ENCODE measurements at places on chromosomes 12 and 14.

DNA sequence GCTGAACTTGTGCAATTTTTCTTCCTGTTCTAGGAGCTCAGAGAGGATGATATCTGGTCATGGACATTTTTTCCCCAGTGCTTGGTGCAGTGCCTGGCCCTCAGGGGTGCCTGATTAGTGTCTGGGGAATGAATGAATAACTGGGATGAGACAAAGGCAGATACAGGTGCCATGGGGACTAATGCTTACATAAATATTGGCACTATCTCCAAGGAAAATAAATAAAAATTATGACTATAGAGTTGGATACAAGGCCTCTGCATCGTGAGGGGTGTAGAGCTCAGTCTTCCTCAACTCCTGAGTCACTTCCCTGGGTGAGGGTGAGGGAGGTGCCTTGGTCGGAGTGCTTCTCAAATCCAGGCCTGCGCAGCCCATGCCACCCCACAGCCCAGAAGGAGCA, 188.6 kb downstream of the KCNA5 start:
- DNase-seq, result no peak

- no peak for DNase-seq
These were observed 107.1 kb downstream of the SLC6A15 start for GRCh38 chr12:84805474-84805858.

- no peak for DNase-seq
These were observed 5.1 kb downstream of the BCL7A start for GRCh38 chr12:122026706-122027333.

DNA sequence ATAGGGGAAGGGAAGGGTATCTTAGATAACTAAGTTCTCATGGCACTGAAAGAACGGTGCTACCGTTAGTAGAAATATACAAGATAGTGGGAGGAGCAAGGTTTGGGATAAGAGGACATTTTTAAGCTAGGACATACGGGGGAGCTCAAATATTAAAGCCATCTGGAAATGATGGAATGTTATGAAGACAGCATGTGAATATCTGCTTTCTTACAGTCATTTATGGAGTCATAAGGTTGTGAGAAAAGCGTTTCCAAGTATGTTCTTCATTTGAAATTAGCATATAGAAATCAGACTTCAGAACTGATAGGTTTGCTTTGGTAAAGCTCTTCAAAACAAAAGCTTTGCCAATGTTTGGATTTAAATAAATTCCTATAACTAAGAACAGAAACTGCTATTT, 62.3 kb downstream of the OTOGL start:
- no peak for DNase-seq

DNA sequence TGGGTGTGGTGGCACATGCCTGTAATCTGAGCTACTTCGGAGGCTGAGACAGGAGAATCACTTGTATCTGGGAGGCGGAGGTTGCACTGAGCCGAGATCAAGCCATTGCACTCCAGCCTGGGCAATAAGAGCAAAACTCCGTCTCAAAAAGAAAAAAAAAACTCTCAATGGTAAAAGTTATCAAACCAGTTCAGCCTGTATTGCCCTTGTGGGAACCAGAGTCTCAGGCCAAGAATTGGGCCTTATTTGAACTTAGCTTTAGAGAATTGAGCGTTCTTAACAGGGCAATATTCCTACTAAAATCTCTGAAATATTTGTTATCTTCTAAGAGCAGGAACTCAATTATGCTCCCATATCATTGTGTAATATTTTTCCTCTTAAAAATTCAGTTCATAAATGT, 7.7 kb upstream of the MDM2 start:
- no peak for DNase-seq

- no peak for DNase-seq
These were observed 12.3 kb upstream of the RPS6KL1 start for GRCh38 chr14:74935360-74935680.

Data from activated naive CD8-positive, alpha-beta T cell treated with anti-CD3 and anti-CD28 coated beads, Interleukin-2, amount 50 U/mL, for 24 hours (primary cell).